ENCODE measurements at places on chromosomes 7 and 10.

DNA sequence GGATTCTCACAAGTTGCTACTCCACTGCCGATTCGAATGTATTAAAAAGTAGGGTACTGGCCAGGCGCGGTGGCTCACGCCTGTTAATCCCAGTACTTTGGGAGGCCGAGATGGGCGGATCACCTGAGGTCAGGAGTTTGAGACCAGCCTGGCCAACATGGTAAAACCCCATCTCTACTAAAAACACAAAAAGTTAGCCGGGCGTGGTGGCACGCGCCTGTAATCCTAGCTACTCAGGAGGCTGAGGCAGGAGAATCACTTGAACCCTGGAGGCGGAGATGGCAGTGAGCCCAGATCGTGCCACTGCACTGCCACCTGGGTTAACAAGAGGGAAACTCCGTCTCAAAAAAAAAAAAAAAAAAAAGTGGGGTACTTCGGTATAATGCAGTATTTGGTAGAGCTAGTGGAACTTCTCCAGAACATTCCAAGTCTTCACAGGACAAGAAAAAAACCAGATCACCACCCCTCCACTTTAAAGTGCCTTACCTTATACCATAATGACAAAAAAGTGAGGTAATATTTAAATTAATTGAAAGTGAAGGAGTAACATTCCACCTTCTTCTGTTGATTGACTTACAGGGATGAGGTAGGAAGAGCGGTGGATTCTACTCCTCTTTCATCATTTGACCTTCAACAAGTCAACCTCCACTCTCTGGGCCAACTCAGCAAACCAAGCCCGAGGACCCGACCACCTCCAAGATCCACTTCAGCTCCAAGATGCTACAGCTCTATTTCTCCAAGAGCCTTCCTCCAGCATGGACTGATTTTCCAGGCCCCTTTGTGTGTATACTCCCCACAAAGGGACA lies 2.0 kb downstream of the BAZ1B start:
- no peak for DNase-seq

GRCh38 chr10:525565-526315 lies 163.7 kb downstream of the DIP2C start:
- DNase-seq, result no peak

- DNase-seq, result no peak
These were observed 1.1 kb downstream of the EPHB6 start for GRCh38 chr7:142855756-142856564.

- no peak for DNase-seq
These were observed 1154.8 kb downstream of the GATA3 start for GRCh38 chr10:9209105-9209798.

DNA sequence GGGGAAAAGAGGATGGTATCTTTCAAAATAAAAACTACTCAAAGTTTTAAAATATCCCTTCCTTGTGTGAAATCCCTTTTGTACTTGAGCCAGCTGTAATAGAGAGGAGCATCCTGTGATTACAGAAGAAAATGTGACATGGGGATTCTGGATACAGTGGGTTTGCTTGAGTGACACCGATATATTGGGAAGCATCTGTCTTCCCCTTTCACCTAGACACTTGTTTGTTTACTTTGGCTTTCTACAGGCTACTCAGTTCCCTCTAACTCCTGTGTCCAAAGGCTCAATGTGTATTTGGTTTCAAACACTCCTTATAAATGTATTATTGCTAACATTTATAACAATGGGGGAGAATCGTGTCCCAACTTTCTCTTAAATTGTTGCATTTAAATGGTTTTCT lies 24.4 kb downstream of the CPED1 start:
- no peak for DNase-seq

DNA sequence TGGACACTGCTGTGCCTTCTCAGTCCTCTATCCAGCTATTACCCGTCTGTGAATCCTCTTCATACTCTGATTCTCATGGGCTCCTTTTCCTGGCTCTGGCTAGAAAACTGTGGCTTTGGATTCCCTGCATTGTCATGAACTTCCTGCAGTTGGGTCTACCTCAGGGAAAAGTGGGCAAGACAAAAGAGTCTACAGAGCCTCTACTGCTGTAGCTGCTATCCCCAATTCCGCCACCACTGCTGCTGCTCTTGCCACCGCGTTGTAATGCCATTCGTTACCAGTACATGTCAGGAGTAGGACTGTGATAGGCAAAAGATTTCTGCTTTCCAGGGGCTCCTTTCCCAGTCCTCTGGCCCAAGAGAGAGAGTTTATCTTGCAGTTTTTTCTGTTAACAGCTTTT lies 23.9 kb upstream of the PPP1R17 start:
- DNase-seq, result no peak

GRCh38 chr10:21927631-21928353 lies 75.7 kb downstream of the DNAJC1 start:
- no peak for DNase-seq

GRCh38 chr10:133022776-133023100 lies 65.0 kb upstream of the ADGRA1 start:
- no peak for DNase-seq

Data from BJ (cell line).